Stimulated activated CD4-positive, alpha-beta T cell treated with anti-CD3 and anti-CD28 coated beads, TNF-alpha, amount 100 ng/mL, for 1 hour (primary cell): ENCODE measurements at places on chromosomes 2 and 18.

- no peak for DNase-seq
Measured at GRCh38 chr18:26332991-26333390, 106.7 kb downstream of the TAF4B start.

DNA sequence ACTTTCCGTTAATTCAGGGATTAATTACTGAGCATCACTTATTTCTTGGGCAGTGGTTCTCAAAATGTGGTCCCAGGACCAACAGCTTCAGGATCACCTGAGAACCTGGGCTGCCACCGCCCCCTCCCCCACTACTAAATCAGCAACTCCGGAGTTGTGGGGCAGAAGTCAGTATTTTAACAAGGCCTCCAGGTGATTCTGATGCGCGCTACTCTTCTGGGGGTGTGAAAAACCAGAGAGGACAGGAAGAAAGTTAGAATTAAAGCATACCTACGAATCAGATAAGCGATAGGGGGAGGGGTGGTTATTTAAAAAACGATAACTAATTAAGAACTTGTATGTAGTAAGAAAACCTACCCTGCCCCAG is 319 bp downstream of the ZSCAN30 start:
- no peak for DNase-seq

DNA sequence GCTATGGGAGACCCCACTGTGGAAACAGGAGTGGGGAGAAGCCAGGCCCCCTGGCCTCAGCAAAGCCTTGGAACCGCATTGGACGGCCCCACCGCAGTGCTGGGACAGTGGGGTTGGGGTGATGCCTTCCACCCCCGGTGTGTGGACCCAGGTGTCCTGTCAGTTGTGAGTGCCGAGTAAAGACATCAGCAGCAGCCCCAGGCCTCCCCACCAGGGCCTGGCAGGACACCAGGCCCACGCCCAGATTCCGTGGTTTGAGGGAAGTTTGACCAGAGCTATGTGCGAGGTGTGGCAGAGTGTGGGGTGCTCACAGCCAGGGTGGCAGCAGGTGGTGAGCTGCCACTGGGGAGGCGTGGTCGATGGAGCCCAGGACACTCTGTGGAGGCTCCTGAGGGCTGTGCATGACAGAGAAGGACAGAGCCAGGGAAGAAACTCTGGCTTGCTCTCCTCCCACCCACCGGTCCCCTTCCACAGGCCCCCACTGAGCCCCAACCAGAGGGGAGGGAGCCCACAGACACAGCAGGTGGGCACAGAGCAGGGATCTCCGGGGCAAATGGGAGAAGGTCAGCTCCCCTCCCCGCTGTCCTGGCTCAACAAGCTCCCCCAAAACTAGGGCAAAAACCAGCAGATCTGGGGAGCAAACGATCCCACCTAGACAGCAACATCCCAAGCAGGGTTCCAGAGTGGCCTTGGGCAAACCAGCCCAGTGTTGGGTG is 69.1 kb downstream of the TWIST2 start:
- no peak for DNase-seq

GRCh38 chr2:235131334-235132305 is 179.8 kb downstream of the SH3BP4 start:
- DNase-seq, result no peak

- DNase-seq, result no peak
Measured at GRCh38 chr2:86195808-86196387, 636 bp upstream of the IMMT start.

GRCh38 chr2:68317971-68318913 is 1.5 kb downstream of the CNRIP1 start:
- no peak for DNase-seq

DNA sequence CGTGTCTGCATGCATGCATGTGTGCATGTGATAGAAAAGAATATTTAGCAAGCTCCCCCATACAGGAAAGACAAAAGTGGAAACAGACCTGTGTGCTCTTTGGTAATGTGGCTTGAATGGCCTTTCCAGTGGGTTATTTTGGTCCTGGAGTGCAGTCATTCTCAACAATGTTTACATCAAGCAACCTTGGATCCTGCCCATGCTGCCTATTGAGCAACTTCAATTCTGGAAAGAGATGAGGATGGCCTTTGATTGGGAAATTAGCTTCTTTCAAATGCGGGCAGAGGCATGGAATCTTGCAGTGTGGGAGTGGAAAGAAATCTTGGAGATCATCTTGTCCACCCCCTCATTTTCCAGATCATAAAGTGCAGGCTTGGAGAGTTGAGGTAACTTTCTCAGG is 87.2 kb upstream of the SMAD2 start:
- no peak for DNase-seq

GRCh38 chr2:143852759-143853158 is 667.2 kb downstream of the ZEB2 start:
- DNase-seq, result no peak

DNA sequence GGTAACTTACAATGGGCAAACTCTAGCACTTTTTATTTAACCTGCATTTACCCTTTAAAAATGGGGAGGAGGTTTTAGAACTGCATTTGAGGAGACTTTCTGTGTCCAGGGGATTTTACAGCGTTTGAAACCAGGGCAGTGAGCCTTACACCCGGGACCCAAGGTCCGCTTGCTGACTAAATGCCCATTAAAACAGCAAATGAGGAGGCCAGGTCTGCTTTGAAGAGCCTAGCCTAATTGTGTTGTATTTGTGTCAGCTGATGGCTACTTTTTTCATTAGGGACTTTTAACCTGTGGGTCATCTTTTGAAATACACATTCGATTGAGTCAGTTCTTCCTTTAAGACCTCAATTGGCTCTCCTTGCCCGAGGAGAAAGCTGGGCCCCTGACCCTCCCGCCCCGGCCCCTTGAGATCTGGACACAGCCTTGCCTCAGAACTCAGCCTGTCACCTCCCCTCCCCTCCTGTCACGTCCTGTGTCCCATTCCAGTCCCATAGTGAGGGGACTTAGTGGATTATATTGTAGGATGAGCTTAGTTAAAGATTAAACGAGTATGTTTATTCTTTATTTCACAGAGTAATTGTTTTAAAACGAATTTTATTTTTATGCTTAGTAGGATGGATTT is 69.0 kb downstream of the KLHL29 start:
- DNase-seq, result no peak

- no peak for DNase-seq
Measured at GRCh38 chr2:149055751-149056150, 17.3 kb downstream of the LYPD6B start.

- DNase-seq, result no peak
Measured at GRCh38 chr2:12419803-12420202, 296.9 kb upstream of the TRIB2 start.

GRCh38 chr2:3202926-3203325 is 174.7 kb downstream of the EIPR1 start:
- no peak for DNase-seq

DNA sequence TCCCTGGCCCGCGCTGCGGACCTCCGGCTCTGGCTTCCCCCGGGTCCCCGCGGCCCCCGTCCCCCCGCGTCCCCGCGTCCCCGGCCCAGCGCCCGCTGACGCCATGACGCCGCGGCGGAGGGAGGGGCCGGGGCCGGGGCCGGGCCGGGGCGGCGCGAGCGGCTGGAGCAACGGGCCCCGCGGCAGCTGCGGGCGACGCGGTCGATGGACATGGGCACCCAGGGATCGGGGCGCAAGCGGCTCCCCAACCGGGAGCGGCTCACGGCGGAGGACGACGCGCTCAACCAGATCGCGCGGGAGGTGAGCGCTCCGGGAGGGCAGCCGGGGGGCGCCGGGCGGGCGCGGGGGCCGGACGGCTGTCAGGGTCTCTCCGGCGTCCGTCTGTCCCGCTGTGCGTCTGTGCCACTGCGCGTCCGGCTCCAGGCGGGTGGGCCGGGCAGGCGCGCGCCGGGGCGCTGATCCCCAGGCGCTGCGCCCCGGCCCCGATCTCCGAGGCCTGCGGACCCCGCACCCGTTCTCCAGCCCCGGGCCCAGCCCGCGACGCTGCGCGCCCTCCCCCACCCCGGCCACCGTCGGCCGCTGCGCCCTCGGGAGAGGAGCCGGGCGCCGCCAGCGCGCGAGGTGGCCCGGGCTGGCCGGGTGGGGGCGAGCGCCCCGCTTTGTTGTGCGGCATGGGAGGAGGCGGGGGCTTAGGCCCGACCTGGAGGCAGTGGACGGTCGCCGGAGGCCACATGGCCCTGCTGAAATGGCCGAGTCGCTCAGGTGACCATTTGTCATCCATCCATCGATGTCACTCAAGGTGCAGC is at the start of gene LRRFIP1:
LRRFIP1 (plus strand) TSS at position 147 of the 806 bp plus-strand sequence; CDS start at position 205, 58 bp downstream.
- DNase-seq, result no peak

- DNase-seq, result no peak
Measured at GRCh38 chr2:99255491-99256318, at the start of gene LYG2. Gene LYG2, minus strand, starts transcription at chr2:99255666. Its CDS starts 1,406 bp downstream, at chr2:99254260.

GRCh38 chr2:27212626-27213471 is 781 bp upstream of the SLC5A6 start:
- no peak for DNase-seq

DNA sequence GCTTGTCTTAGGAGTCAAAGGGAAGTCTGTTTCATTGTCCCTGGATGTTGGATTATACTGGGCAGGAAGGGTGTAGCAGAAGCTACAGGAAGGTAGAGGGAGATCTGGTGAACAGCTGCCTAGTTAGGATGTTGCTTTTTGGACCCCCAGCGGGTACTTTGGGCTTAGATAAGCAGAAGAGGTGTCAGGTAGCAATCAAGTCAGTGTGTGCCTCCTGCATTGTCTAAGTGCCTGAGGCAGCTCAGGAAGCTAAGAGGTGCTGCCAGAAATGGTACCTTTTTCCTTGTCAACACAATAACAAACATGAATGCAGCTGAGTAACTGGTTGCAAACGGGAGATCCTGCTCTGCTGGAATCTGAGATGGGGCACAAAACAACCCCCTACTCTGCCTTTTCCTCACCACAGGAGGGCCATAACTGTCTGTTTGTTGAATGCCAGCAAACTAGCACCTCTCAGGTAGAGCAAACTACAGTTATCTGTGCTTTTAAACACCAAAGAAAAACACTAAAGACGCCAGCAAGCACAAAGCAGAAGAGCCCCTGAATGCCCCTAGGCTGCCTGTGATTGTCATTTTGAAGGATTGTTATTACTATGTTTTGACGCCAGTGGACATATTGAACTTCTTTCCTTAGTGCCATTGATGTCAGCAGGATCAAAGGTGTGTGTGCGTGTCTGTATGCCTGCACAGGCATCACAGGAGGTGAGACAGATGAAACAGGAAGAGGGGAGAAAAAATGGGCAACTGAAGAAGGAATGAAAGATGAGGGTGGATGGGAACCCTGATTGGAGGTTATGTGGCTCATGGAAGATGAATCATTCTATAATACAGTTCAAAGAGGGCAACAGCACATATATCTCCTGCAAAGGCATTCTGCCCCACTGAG is 151.4 kb downstream of the ETAA1 start:
- no peak for DNase-seq

DNA sequence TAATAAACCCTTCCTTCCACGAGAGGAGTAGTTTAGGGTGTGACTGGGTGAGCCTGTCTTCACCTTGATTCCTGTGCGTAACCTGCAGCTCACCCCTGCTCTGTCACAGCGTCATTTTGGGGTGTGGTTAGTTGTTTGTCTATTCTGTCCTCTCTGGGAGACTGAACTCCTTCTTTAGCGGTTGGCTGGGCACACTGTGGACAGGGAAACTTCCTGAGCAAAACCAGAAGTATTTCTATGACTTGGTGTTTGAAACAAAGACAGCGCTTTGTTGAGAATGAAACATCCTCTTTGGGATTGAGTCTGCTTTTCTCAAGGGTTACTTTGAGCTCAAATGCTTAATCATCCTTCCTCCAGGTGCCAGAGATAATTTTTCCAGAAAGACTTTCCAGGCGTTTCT is 270.7 kb downstream of the HRH4 start:
- DNase-seq, result no peak

DNA sequence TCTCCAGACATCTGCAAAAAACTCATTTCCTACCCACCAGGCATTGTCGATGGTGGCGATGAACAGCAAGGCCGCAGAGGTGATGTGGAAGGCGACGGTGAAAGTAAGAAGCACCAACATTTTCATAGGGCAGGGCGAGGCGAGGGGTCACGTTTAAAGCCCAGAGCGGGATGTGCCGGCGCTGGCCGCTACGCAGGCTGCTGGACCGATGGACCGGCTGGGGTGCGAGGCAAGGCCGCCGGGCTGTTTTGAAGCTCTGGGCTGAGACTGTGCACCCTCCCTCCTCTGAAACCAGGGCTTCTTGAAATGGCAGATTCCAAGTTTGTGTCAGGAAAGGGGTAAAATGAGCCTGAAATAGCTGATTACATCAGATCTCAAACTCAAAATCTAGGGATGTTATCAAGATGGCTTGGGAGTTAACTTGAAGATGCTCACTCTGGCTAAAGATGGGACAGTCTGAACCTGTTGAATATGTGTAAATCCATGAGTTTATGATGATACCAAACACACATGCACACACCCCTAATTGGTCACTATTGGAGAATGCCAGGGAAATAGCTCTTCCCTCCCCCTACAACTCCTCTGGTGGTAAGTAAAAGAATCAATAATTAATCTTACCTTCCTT is 31.6 kb upstream of the GAREM2 start:
- DNase-seq, result no peak

- no peak for DNase-seq
Measured at GRCh38 chr2:104863468-104864279, 9.8 kb downstream of the POU3F3 start.

DNA sequence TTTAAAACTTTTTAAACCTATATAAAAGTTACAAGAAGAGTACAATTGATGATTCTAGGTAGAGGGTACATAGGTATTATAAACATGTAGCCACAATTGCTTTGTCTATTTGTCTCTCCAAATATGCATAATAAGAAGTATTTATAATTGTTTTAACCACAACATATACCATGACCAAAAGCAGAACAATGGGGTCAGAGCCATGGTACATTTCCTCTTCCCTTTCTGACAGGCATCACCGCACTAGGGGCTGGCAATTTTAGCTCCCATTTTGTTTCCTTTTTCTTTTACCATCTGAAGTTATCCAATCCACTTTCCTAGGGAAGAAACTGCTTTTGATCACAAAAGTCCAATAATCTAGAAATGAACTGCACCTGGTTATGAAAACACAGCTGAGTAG is 49.3 kb downstream of the TMX3 start:
- no peak for DNase-seq

DNA sequence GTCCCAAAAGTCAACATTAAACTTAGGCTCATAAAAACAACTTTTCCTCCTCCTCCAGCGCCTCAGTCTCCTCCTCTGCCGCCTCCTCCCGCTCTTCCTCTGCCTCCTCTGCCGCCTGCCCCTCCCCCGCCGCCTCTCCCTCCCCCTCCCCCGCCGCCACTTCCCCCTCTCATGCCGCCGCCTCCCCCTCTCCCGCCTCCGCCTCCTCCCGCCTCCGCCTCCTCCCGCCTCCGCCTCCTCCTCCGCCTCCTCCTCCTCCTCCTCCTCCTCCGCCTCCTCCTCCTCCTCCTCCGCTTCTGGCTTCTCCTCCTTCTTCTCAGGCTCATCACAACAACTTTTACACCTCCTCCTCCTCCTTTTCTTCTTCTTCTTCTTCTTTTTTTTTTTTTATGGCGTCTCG is 599.9 kb downstream of the TMEM182 start:
- DNase-seq, result no peak
